ENCODE measurements at places on chromosomes 11 and 22.
A peak's percentile ranks its signal among the peaks of the same experiment; 100 is the strongest.

GRCh38 chr11:112016088-112016764 is 9.0 kb upstream of the DLAT start:
- DNase-seq = no peak

DNA sequence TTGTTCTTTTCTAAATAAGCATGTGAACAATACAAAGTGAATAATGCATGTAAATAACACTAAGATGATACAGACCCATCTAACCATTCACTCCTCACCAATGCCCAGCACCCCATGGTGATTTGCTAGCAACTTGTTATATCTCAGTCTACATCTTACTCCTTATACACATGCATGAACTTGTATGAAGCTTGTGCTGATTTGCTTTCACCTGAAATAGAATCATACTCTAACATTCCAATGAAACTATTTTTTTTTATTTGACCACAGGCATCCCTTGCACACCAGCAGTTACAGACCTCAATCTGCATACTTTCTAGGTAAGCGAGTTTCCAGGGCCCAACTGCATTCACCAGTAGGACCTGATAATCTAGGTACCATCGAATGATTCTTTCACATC is 873.6 kb downstream of the OPCML start:
- DNase-seq = no peak

DNA sequence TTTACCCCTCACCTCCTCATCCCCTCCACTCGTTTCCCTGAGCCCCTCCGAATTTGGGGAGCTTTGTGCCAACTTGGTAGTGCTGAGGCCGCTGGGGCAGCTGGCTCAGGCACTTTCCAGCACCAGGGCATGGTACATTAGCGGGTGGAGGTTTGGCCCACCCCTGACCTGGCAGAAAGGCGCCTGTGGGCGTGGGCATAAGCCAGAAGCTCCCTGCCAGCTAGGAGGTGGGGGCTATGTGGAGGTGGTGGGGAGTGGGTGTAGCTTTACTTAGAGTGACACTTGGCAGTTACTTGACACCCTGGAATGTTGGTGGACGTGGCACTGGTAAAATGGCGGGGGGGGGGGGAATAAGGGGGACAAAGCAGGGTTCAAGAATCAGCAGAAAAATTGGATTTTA is 10.3 kb upstream of the IGF2 start:
- DNase-seq = no peak

- DNase-seq = no peak
Measured at GRCh38 chr11:2687782-2688191, 12.0 kb downstream of the KCNQ1OT1 start.

GRCh38 chr11:66119348-66120133 is 49.5 kb downstream of the PACS1 start:
- no peak for DNase-seq

GRCh38 chr11:79982185-79982584 is 541.4 kb upstream of the TENM4 start:
- no peak for DNase-seq

- no peak for DNase-seq
Measured at GRCh38 chr11:76802151-76802550, 19.0 kb downstream of the TSKU start.

DNA sequence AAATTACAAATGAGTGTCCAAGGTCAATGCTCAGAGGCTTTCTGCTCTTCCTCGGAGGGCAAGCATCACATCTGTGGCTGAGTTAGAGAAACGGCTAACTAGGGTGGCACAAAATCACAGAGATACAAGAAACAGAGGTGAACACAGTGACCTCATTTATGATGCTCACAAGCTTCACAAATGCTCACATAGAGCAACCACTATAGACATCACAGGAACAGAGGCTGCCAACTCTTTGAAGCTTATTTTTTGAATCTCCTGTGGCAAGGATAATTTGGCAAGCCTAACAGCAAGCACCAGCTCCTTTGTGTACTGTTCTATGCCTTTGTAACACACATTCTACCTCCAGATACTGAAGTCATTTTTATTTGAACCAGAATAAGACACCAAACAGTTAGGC is 416.5 kb upstream of the DDI1 start:
- DNase-seq = no peak

- DNase-seq = no peak
Measured at GRCh38 chr11:68387840-68388239, 72.7 kb upstream of the PPP6R3 start.

DNA sequence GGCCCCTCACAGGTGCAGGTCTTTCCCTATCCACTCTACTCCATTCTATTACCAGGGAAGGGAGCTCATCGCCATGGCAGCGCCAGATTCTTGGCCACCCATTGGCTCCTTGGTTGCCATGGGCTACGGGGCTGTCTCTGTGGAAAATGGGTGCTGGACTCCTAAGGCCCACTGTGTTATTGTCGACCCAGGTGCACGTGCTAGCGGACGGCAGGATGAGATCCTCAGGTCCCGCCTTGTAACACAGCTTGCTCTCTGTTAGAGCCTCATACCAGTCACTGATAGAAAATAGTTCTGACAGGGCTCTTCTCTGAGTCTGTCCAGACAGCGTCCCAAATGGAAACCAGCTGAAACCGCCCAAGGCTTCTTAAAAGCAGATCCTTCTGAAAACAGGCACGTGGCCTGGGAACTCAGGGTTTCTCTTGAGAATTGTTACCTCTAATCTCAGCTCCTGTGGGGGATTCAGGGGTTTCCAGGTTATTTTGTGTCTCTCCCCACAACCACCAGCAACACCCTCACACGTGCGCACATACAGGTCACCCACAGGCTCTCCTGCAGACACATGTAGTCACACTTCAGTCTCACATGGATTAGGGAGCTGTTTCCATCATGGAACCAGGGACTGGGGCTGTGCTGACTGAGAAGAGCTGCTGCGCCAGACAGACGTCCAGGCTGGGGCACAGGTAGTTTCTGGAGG is 1.5 kb downstream of the TUB start:
- no peak for DNase-seq

- no peak for DNase-seq
Measured at GRCh38 chr11:82883853-82884252, 16.4 kb downstream of the PRCP start.

DNA sequence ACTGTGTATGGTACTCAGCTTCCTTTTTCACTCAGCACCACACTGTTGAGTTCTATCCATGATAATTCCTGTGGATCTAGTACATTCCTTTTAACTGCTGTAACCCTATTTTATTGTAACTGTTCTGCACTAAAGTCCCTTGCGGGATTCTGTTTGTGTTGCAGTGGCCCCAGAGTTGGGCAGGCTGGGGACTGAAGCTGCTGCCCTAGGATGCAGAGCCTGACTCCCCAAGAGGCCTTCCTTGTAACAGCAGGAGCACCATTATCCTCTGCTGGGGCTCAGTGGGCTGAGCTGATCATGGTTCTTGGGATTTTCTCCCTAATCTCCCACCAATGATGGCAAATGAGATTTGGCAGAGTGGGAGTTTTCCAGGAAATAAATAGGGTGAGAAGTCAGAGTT is 77.7 kb downstream of the CABIN1 start:
- no peak for DNase-seq

DNA sequence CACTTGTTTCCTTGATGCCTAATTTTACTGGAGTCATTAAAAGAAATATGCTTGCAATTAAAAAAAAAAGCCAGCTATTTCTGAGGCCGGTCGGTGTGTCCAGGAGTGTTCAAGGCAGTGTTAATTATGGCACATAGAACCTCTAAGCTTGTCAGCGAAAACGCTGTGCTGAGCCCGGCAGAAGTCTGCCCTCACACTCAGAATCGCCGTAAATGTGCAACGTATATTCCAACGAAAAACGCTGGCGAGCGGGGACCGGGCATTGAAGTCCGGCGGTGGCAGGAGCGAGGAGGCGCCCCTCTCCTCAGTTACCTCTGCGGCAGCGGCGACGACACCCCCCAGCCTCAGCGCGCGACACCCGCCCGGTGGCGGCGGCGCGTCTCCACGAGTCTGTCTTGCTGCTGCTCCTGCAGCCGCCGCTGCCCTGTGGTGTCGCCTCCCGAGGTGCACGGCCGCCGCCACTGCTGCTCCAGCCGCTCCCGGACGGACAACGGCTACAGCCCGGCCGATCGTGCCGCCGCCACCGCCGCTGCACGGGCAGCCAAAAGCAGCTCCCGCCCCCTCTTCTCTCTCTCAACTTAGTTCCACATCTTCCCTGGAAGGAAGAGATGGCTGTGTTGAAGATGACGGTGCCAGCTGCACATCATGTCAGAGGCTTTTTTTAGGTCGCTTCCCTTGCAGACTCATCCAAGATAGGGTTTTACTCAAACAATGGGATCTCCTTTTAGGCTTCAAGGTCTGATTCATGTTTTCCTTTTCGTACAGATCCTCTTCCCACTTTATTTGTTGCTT is 56.0 kb downstream of the JAM3 start:
- peak; percentile 0 for DNase-seq

- no peak for DNase-seq
Measured at GRCh38 chr22:34354071-34354817, 434.0 kb upstream of the LARGE1 start.

DNA sequence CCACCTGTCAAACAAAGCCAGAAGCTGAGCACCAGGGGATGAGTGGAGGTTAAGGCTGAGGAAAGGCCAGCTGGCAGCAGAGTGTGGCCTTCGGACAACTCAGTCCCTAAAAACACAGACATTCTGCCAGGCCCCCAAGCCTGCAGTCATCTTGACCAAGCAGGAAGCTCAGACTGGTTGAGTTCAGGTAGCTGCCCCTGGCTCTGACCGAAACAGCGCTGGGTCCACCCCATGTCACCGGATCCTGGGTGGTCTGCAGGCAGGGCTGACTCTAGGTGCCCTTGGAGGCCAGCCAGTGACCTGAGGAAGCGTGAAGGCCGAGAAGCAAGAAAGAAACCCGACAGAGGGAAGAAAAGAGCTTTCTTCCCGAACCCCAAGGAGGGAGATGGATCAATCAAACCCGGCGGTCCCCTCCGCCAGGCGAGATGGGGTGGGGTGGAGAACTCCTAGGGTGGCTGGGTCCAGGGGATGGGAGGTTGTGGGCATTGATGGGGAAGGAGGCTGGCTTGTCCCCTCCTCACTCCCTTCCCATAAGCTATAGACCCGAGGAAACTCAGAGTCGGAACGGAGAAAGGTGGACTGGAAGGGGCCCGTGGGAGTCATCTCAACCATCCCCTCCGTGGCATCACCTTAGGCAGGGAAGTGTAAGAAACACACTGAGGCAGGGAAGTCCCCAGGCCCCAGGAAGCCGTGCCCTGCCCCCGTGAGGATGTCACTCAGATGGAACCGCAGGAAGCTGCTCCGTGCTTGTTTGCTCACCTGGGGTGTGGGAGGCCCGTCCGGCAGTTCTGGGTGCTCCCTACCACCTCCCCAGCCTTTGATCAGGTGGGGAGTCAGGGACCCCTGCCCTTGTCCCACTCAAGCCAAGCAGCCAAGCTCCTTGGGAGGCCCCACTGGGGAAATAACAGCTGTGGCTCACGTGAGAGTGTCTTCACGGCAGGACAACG is 11.7 kb downstream of the CXCR5 start:
- peak; percentile 75 for DNase-seq

DNA sequence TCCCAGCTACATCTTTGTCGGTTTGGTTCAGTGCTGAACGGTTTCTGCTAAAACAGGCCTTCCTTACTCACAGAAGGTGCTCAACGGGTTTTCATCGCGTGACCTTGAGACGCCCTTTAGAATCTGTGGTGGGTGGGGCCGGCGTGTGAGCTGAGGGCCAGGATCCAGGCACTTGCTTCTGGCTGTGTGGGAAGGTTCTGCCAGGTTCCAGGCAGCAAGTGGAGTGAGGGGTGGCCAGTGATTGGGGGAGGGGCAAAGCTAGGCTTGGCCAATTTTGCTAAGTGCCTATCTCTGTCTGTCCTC is 35.2 kb downstream of the KCNJ4 start:
- DNase-seq = no peak

DNA sequence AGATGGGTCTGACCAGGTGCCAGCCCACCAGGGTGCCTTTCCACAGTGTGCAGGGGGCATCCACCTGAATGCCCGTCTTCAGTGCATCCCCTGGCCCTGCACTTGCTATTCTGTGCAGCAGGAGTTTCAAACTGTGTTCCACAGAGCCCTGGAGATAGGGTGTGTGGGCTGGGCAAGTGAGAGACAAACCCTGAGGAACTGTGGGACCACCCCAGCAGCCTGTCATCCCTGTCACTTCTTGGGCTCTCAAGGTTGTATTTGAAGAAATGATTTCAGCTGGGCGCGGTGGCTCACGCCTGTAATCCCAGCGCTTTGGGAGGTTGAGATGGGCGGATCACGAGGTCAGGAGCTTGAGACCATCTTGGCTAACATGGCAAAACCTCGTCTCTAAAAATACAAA is 6.4 kb upstream of the DGAT2 start:
- DNase-seq = no peak

DNA sequence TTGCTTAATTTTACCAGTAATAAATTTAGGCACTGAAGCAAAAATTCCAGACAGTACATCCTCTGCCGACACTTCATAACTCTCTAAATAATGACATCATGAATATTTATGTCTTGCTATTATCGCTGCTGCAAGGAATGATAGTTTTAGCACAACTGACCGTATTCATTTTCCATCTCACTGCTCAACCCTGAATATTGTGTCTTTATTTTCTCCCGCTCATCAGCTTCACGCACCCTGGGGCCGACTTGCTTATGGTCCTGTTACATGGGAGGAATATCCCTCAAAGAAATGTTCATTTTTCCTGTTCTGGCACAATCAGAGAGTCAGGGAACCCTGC is 33.3 kb downstream of the SLN start:
- DNase-seq = no peak

GRCh38 chr22:27409299-27409698 is 392.3 kb downstream of the MN1 start:
- no peak for DNase-seq

- no peak for DNase-seq
Measured at GRCh38 chr22:22863001-22863400, 24.6 kb upstream of the IGLL5 start.

GRCh38 chr22:41638748-41639147 is 17.7 kb downstream of the XRCC6 start:
- no peak for DNase-seq

GRCh38 chr22:30396871-30397655 is at the start of gene SEC14L2:
SEC14L2 (plus strand) TSS chr22:30397018; CDS start chr22:30397117, 99 bp downstream.
- peak; percentile 46 for DNase-seq

- no peak for DNase-seq
Measured at GRCh38 chr11:131109257-131109656, 193.0 kb upstream of the SNX19 start.

GRCh38 chr11:121037016-121037415 is 13.1 kb downstream of the TBCEL start:
- DNase-seq = no peak

DNA sequence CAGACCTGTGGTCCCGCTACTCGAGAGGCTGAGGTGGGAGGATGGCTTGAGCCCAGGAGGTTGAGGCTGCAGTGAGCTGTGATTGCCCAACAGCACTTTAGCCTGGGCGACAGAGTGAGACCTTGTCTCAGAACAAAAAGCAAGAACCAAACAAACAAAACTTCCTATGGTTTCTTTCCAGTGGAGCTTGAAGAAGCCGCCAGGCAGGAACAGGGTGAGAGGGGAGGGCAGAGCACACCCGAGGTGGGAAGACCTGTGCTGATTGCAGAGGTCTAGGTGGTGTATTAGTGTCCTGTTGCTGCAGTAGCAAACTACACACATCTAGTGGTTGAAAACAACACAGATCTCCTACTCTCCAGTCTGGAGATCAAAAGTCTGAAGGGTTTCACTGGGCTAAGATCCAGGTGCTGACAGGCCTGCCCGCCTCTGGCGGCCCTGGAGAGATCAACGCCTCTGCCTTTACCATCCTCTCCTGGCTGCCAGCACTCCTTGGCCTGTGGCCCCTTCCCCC is 10.5 kb downstream of the ARHGEF17 start:
- DNase-seq = no peak
